ENCODE measurements at places on chromosomes 16 and 17. TPM values are rescaled to one million over a fixed set of nuclear protein-coding genes. Genes with fewer than 3 reads are reported as not detected.

The NAGS gene
- total RNA-seq: 0.11 TPM

The SHISA6 gene
- 0.66 TPM for total RNA-seq

The SPNS2 gene
- 11.2 TPM for total RNA-seq

The GINS2 gene
- 0.44 TPM for total RNA-seq

The AATK gene
- 2.3 TPM for total RNA-seq

The SLC52A1 gene
- not detected for total RNA-seq

The ABCC3 gene
- 0.88 TPM for total RNA-seq

The CORO1A gene
- total RNA-seq: 7.7 TPM
